ENCODE measurements at places on chromosomes 2 and 18. TPM values are rescaled to one million over a fixed set of nuclear protein-coding genes. Genes with fewer than 3 reads are reported as not detected.

DNA sequence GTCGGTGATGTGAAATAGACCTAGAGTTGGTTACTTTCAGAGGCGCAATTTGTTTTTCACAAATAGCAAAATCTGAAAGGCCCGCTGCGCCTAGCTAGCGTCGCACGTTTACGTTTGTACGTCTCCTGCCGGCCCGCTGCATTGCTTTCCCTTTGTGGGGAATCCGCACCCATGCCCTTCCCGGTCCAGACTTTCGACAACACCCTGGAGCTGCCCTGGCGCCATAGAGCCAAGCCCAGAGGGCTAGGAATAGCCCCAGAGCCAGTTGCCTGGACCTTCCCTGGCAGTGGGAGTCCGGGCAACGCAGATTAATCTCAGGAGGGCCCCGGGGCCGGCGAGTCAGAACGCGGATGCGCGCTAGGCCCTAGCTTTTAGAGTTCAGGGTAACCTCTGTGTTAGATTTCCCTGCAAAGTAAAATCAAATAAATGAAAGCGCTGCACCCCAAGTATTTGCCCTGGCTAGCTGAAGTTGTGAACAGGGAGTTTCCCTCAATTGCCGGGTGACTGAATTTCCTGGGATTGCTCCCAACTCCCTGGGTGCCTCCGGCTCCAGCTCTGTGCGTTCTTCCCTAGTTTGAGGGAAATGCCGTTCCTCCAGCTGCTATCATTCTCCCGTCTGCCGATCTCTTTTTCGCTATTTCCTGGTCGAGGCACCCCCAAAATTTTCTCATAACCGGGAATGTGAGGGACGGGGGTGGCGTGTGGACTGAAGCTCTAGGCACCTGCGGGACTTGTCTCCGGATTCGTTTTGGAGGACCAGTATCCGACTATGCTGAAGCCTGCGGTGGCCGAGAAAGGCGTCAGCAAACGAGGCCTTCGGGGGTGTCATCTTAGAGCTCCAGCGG is 1.2 kb upstream of the EN1 start:
- no peaks in the 10 kb centered on the region for H3K36me3 ChIP-seq
- H3K4me3 ChIP-seq, result no peak overlapping the region
- peaks cover 40% of the 10 kb centered on the region for H3K4me1 ChIP-seq
- DNase-seq, result peak; percentile 18

C1QL2 gene
- 0.74 TPM for polyA plus RNA-seq

- no peak for DNase-seq
- H3K4me1 ChIP-seq, result peaks cover 10% of the 10 kb centered on the region
- H3K4me3 ChIP-seq, result no peak overlapping the region
- no peaks in the 10 kb centered on the region for H3K27me3 ChIP-seq
- no peak overlapping the region for H3K27ac ChIP-seq
- H3K36me3 ChIP-seq, result peaks cover 12% of the 10 kb centered on the region
Measured at GRCh38 chr18:23504720-23505119, 1.4 kb downstream of the RMC1 start.

DNA sequence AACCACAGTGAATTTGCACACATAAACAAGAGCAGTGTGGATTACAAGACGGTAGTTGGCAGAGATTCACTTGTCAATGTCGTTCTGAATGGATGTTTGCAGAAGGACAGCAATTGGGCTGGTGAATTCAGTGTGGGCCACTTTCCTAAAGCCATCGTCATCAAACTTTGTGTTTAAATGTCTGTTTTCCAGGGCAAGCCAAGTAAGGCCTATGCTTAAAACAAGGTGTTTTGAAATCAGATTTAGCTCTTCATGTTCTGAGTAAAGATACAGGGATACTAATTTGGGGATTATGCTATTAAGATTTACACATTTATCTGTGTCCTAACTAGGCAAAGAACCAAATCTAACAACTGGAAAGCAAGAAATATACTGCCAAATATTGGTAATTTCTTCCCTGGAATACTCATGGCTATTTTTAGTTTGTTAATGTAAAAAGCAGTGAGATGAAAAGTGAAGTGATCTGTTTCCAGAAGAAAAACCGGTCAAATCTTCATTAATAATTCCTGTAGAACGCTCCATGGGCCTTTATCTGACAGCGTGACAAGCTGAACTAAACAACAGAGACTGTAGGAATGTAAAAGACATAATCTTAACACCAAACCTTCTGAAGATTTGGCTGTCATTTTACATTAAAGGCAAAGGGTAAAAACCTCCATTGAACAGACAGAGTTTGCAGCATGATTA is 175.7 kb downstream of the ICOS start:
- H3K4me3 ChIP-seq, result no peak overlapping the region
- H3K4me1 ChIP-seq, result peaks cover 8% of the 10 kb centered on the region
- H3K36me3 ChIP-seq, result no peaks in the 10 kb centered on the region
- H3K27me3 ChIP-seq, result no peaks in the 10 kb centered on the region
- H3K27ac ChIP-seq, result peak overlapping the region; percentile 16
- no peak for DNase-seq

IL36RN gene
- not detected for polyA plus RNA-seq

DNA sequence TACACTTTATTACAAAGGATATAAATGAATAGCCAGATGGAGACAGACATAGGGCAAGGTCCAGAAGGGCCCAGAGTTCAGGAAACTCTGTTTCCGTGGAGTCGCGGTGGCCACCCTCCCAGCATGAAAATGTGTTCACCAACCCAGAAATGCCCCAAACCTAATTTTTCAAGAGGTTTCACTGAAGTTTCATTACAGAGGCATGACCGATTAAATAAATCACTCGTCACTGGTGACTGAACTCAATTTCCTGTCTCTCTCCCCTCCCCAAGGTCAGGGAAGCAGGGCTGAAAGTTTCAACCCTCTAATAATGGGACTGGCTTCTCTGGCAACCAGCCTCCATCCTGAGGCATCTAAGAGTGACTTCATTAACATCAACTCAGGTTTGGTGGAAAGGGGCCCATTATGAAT is 22.4 kb downstream of the USP40 start:
- peaks cover 6% of the 10 kb centered on the region for H3K36me3 ChIP-seq
- H3K4me3 ChIP-seq, result no peak overlapping the region
- H3K27me3 ChIP-seq, result no peaks in the 10 kb centered on the region
- no peaks in the 10 kb centered on the region for H3K4me1 ChIP-seq

APOB gene
- polyA plus RNA-seq, result 0.27 TPM

TBR1 gene
- not detected for polyA plus RNA-seq

GRCh38 chr2:2152451-2152850 is 178.6 kb downstream of the MYT1L start:
- no peak overlapping the region for H3K27ac ChIP-seq
- no peak for DNase-seq
- H3K4me1 ChIP-seq, result peaks cover 9% of the 10 kb centered on the region
- no peaks in the 10 kb centered on the region for H3K27me3 ChIP-seq
- no peaks in the 10 kb centered on the region for H3K36me3 ChIP-seq

POTEC gene
- polyA plus RNA-seq, result 0.08 TPM

- no peaks in the 10 kb centered on the region for H3K4me1 ChIP-seq
- H3K27ac ChIP-seq, result no peak overlapping the region
- no peaks in the 10 kb centered on the region for H3K27me3 ChIP-seq
- no peak for DNase-seq
- no peak overlapping the region for H3K4me3 ChIP-seq
- H3K36me3 ChIP-seq, result no peaks in the 10 kb centered on the region
Measured at GRCh38 chr2:228938629-228939028, 332.5 kb downstream of the PID1 start.
